ENCODE measurements at places on chromosomes 7 and 10. TPM values are rescaled to one million over a fixed set of nuclear protein-coding genes. Genes with fewer than 3 reads are reported as not detected.

DNA sequence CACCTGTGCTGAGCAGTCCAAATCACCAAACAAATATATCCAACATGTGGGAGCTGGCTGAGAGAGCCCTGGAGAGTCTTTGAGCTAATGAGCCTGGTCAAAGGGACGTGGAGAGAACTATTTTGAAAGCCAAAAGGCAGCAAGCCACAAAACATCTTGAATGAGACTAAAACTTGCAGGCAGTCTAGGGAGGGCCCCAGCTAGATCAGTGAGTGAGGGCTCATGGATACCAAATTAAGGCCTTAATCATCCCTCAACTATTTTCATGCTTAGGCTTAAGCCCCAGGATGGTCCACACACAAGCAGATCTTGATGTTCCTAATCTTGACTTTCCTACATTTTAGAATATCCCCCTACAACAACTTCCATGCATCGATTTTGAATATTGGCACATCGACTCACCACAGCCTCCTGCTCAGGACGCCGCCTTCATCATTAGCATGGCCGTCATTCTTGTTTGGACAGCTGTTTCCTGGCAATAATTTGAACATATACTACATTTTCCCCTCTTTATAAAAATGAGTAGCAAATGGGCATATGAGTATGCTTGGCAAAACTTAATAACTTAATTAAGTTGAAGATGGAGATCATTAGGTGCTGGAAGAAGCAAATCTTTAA, 86.9 kb upstream of the ADAM12 start:
- DNase-seq, result no peak

- no peak for DNase-seq
Observed at GRCh38 chr7:24978843-24979469, 1.0 kb downstream of the OSBPL3 start.

DNA sequence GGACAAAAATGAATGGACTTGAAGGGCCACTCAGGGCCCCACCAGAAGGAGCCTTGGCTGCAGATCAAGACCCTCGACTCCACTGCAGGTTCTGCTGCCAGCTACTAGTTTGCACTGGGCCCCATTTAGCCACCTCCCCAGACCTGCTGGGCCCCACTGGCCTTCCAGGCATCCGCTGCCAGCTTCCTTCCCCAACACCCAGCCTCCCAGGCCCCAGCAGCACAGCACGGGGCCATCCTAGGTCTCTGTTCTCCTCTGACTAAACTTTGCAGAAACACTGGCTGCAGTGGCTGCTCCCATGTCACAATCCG, 277.4 kb upstream of the KLF14 start:
- no peak for DNase-seq

The ANKRD7 gene
- not detected for total RNA-seq

DNA sequence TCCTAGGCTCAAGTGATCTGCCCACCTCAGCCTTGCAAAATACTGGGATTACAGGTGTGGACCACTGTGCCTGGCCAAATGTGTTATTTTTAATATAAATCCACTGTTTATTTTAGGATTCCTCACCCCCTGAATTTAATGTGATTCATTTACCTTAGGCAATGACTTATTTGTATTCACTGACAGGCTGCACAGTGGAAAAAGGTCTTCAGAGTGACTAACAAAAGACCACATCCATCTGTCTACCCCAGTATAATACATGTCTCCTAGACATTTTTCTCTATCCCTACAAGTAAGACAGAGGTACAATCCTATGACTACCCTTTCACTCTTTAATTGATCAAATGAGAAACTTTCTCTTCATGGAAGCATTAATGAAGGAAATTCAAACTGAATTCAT, 230.2 kb downstream of the AHR start:
- DNase-seq, result no peak

All from tibial nerve (tissue), 4 donors.